NCI-H1417 treated with DMSO at 0.1 percent for 48 hours (cell line): ENCODE measurements at places on chromosomes 13 and 19.

DNA sequence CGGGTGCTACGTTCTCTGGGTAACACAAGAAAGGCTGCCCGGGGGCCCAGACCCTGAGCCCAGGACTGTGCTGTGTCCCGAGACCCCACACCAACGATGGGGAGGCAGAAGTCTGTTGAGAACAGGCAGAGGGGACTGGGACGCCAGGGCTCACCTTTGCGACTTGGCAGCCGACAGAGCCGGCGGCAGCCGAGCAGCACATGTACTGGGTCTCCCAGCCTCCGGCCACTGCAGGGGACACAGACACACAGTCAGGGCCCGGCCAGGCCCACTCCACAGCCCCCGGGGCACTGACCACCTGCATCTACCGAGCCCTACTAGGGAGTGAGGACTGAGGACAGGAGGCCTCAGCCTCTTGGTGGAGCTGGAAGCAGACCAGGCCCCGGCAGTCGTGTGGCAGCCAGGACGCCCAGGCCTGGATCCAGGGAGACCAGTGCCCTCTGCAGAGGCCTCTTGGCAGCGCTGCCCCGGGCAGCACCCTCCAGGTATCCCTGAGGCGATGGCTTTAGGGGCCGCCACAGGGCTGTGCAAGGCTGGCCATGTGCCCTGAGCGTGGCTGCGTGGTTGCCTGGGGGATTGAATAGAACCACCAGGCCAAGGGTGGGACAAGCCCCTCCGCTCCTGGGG, 5.6 kb upstream of the ATP8B3 start:
- DNase-seq = no peak

GRCh38 chr19:36009220-36009619, 607 bp upstream of the SYNE4 start:
- DNase-seq = no peak

GRCh38 chr13:100596516-100596915, 7.9 kb upstream of the GGACT start:
- DNase-seq = no peak

DNA sequence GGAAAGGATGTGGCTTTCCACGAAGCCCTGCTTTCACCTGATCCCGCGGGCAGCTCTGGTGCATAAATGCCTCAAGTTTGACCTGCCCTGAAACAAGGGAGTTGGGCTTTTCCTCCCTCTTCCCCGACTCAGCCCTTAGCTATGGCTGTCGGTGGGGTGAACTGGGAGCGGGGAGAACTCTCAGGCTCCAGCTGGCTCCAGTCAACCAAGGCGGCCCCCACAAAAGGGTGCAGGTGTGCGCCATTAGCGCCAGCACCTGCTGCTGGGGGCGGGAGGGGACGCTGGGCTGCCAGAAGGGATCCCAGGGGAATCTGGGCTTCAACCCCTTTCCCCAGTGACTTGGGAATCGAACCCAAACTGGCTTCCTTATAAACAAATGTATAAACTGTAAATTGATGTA, 7.1 kb upstream of the DHRS12 start:
- DNase-seq = no peak

DNA sequence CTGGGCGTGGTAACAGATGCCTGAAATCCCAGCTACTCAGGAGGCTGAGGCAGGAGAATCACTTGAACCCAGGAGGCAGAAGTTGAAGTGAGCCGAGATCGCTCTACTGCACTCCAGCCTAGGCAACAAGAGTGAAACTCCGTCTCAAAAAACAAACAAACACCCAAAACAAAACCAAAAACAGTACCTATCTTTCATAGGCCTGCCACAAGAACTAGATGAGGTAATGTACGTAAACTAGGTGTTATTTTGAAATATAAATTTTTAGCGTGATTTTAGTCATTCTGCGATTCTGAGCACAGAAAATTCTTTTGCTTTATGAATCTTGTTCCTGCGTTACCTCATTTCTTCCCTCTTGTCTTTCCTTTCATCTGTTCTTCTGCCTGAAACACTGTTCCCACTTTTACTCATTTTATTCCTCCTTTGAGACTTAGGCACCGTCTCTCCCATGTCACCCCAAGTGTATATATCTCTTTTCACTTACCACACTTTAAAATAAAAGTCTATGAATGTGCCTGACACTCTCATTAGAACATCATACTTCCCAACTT, 238.2 kb upstream of the HTR2A start:
- no peak for DNase-seq

GRCh38 chr19:5719274-5719960, 529 bp downstream of the LONP1 start:
- DNase-seq = no peak

- DNase-seq = peak; percentile 54
Measured at GRCh38 chr19:48330012-48330681, 4.8 kb downstream of the EMP3 start.

DNA sequence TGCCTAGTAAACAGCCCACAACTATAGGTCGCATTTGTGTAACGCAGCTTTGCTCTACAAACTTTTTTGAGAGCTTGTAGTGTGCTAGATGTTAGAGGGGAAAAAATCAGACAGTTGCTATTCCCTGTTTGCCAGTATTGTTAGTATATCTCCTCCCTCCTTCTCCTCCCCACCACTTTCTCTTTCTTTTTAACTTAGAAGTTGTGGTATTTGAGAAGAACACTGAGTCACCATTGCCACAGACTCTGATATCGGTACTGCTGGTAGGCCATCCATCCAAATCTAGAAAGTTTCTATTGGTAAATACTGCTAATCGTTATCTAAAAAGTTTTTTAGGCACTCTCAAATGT, 666 bp downstream of the POMP start:
- no peak for DNase-seq

- no peak for DNase-seq
Measured at GRCh38 chr19:15810335-15810734, 5.1 kb downstream of the OR10H1 start.

- DNase-seq = no peak
Measured at GRCh38 chr13:108741930-108742329, 112.5 kb downstream of the MYO16 start.

GRCh38 chr13:95479731-95480130, 72.8 kb upstream of the CLDN10 start:
- DNase-seq = no peak

DNA sequence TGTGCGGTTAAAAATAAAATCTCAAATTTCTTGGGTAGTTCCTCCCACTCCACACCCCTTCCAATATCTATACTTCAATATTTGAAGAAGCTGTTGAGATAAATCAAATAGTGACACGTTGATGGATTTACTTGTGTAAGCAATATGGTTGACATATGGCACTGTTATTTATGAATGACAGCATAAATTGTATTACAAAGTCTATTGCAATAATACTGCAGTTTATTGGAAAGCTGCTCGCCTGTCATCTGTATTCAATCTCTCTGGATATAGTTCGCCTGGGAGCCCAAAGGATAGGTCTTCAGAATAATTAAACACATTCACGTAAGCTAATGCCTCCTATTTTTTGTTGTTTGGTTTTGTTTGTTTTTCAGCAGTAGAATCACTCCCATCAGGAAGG, 5.0 kb upstream of the ZIC5 start:
- DNase-seq = no peak

DNA sequence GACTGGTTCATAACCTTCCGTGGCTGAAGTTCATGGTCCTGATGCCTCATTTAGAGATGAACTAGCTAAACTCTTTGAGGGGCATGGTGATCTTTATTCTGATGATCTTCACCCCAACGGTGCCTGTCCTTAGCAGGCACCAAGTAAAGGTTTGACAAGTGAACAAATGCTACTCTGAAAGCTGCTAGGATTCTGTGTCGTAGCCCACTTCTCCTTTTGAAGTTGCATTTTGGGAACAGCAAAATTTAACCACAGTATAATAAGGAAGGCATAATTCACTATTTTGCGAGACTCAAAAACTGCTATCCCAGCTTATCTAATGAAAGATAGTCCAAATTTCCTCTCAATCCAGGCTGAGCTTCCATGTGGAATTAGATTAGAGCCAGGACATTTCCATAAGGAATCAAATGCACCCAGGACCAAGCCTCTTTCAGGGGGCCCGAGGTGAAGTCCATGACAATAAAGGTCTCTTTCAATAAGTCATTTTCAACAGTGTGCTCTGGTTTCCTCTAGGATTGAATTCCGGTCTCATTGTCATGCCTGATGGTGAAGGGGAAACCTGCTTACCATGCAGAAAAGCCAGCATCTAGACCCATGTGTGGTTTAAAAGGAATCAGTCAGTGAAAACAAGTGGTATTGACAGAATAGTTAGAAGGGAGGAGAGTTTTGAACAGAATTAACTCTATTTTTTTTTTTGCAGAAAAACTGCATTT, 23.1 kb downstream of the SIAH3 start:
- no peak for DNase-seq

- DNase-seq = no peak
Measured at GRCh38 chr13:109630271-109630670, 156.1 kb downstream of the IRS2 start.

GRCh38 chr19:13039211-13039789, 44.0 kb downstream of the NFIX start:
- no peak for DNase-seq

- DNase-seq = no peak
Measured at GRCh38 chr13:104372095-104372655, 1306.0 kb upstream of the SLC10A2 start.

DNA sequence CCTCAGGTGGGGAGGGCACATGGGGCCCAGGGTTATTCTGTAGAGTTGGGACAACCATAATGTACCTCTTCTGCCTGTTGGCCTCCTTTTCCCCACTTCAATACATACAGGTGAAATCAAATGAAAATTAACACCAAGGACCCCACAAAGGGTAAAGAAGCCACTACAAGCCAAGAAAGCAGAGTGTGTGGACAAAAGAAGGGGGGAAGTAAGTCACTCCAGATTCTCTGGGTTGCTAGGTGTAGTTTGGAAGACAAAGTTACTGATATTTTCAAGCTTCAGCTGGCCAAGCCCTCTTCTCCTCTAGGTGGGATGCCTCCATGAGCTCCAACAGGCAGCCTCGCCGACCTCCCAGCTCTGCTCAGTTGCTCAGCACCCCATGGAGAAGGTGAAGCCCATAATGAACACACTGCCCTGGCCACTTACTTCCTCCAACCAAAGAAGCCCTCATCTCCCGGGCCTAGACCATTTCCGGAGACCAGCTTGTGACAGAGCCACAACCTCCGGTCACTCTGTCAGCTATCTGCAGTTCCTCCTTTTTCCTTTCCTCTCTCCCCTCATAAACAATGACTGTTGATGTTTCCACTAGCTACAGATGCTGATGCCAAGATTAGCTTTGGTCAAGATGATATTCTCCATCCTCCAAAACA, 66.8 kb upstream of the MED4 start:
- no peak for DNase-seq

DNA sequence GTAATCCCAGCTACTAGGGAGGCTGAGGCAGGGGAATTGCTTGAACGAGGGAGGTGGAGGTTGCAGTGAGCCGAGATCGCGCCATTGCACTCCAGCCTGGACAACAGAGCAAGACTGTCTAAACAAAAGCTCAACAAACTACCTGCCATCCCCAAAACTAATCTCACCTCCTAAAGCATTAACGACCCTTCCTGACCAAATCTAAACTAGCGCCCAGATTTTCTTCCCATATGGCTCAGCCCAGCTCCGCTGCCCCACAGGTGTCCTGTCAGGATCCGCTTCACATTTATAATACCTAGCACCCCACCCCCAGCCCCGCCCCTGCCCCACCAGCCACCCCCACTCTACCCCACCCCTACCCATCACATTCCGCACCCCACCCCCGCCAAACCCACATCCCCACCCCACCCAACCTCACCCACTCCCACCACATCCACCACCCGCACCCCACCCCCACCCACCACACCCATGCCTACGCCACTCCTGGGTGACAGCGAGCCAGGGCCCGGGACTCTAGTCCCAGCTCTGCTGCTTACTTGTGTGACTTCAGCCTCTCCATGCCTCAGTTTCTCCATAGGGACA, 599 bp downstream of the C19orf12 start:
- DNase-seq = no peak

- DNase-seq = no peak
Measured at GRCh38 chr13:107883561-107884175, 331.7 kb downstream of the LIG4 start.

GRCh38 chr19:815079-815774, 6.5 kb downstream of the PLPPR3 start:
- DNase-seq = no peak

DNA sequence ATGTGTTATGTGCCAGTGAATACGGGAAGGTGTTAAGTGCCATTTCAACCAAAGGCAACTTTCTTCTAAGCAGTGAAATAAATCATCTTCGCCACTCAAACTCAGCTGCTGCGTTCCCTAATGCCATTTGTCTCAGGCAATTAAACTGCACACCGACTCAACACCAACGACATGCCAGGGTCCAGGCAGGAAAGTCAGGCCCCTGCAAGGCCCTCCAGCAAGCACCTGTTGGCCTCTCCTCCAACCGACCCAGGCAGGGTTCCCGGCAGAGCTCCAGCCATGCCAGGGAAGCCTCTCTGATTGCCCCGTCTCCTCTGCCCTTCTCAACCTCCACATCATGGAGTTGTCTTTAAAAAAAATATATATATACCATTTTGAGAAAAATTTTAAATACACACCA, 21.8 kb downstream of the SAFB2 start:
- DNase-seq = no peak

- DNase-seq = no peak
Measured at GRCh38 chr19:57946316-57946715, 1.2 kb downstream of the ZNF256 start.

- DNase-seq = no peak
Measured at GRCh38 chr19:55278391-55279135, 1.3 kb downstream of the HSPBP1 start.

- DNase-seq = no peak
Measured at GRCh38 chr19:39014037-39014436, 18.3 kb downstream of the FBXO27 start.

DNA sequence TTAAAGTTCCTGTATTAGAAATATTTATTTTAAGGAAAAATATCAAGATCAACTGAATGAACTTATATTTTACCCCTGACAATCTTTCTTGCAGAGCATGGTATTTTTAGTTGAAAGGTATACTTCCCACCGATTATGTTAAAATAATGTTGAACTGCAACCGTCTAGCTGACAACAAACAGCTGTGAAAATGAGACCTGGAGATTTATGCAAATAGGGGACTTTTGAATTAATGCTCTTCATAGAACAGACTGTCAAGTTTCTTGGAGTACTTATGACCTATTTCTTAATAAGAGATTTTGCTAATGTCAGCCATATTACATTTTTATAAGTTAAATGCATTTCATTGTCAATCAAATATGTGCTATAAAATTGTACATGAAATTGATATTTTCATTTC, 210.9 kb downstream of the NALCN start:
- DNase-seq = no peak

- DNase-seq = no peak
Measured at GRCh38 chr13:26213345-26213744, 8.8 kb downstream of the RNF6 start.

DNA sequence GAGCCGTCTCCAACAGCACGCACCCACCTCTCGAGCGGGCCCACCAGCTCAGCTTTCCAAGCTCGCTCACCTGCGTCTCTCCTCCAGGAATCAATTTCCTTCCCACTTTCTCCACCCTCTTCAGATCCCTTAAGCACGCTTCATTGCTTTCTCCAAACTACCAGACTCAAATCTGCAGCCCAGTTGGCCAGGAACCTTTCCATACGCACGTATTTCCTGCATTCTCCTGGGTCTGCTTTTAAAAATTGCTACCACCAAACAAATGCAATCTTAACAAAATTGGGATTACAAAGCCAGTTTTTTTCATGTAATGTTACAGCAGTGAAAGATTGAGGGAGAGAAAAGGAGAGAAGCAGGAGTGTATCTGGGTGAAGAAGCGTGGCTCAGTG, 1.5 kb downstream of the ENOX1 start:
- no peak for DNase-seq

GRCh38 chr19:10863107-10863717, 8.1 kb upstream of the CARM1 start:
- DNase-seq = no peak

- DNase-seq = no peak
Measured at GRCh38 chr13:110648146-110648819, 32.9 kb downstream of the NAXD start.

- no peak for DNase-seq
Measured at GRCh38 chr13:71368336-71368735, 498.7 kb downstream of the DACH1 start.
